ENCODE measurements at places on chromosomes 12 and 14. TPM values are rescaled to one million over a fixed set of nuclear protein-coding genes. Genes with fewer than 3 reads are reported as not detected.
A peak's percentile ranks its signal among the peaks of the same experiment; 100 is the strongest.

DNA sequence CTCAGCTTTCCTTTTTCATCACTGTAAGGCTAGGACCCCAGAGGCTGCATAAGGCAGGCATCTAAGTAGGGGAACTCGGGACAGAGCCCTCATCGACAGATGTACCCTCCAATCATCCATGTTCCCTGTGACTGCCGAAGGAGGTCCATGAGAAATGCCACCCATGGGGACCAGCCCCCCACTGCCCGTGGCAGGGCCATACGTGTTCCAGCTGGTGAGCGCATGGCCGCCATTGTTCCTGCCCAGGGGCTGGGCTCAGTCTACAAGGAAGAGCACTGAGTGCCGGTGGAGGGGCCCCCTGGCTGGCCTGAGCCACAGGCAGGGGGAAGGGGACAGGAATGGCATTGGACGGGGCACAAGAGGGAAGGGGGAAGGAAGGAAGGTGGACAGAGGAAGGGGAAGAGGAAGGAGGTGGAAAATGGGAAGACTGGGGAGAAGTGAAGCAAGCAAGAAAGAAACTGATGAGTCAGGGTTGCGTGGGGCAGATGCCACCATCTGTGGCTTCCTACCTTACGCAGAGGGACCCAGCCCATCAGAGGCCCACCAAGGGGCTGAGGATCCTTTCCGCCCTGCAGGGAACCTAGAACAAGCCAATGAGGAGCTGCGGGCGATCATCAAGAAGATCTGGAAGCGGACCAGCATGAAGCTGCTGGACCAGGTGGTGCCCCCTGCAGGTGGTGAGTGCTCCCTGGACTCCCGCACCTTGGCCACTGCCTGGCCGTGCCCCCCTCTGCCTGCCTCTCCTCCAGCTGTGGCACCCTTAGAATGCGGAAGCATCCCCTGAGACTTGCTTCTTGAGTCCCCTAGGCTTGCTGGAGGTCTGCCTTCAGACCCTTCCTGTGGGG, 120.6 kb upstream of the FKBP4 start:
- H3K27me3 ChIP-seq, result no peaks in the 10 kb centered on the region
- H3K27ac ChIP-seq, result no peak overlapping the region
- H3K4me3 ChIP-seq, result no peak overlapping the region
- peaks cover 86% of the 10 kb centered on the region for H3K36me3 ChIP-seq
- DNase-seq, result no peak
- H3K4me1 ChIP-seq, result no peaks in the 10 kb centered on the region

GRCh38 chr14:74085047-74085637, 386 bp downstream of the LIN52 start:
- H3K4me3 ChIP-seq, result peak overlapping the region; percentile 87
- H3K4me1 ChIP-seq, result no peaks in the 10 kb centered on the region
- H3K27me3 ChIP-seq, result no peaks in the 10 kb centered on the region
- DNase-seq, result no peak
- peak overlapping the region; percentile 84 for H3K27ac ChIP-seq
- no peaks in the 10 kb centered on the region for H3K36me3 ChIP-seq

DNA sequence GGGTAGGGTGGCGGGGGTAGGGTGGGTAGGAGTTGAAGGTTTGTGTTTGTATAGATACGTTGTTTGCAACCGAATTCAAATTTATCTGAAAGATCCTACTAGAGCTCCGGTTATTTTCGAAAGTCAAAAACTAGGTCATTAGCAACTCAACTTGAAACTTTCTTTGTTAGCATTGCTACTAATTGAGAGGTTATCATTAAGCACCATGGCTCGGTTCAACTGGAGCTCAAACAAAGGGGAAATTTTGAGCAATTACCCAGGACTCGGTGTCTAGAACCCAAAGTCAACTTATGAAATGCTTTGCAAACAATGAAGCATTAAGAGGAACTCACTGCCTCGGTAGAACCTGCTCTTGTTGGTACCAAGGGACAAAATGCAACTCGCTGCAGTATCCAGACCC, 207.7 kb downstream of the BCAT1 start:
- H3K4me1 ChIP-seq, result no peaks in the 10 kb centered on the region
- no peaks in the 10 kb centered on the region for H3K36me3 ChIP-seq
- no peak overlapping the region for H3K27ac ChIP-seq
- no peak for DNase-seq

DNA sequence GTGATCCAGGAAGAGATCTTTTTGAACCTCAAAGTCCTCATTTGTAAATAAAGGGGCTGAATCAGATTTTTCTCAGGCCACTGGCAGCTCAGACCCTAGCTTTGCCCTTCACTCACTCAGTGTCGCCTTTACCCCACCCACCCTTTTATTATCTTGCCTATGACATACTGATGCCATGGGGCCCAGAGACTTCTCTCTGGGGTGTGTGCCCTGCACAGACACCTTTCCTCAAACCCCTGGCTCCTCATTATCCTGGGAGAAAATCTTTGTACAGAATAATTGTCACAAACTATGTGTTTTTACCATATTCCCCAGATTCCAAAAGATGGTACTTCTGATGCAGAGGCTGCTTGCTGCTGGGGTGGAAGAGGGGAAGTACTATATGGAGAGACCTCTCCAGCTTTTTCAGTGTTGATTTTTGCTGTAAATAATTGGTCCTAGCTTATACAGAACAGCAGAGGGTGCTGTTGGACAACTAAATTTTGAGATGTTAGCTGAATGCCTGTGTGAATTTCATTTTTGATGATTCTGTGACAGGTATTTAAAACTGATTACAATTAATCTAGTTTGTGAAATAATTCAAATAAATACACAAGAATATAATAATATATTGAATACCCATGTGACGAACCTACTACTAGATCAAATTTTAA, 53.9 kb upstream of the DCD start:
- no peak overlapping the region for H3K4me3 ChIP-seq
- H3K4me1 ChIP-seq, result no peaks in the 10 kb centered on the region
- H3K27me3 ChIP-seq, result no peaks in the 10 kb centered on the region
- no peak overlapping the region for H3K27ac ChIP-seq
- no peaks in the 10 kb centered on the region for H3K36me3 ChIP-seq

DNA sequence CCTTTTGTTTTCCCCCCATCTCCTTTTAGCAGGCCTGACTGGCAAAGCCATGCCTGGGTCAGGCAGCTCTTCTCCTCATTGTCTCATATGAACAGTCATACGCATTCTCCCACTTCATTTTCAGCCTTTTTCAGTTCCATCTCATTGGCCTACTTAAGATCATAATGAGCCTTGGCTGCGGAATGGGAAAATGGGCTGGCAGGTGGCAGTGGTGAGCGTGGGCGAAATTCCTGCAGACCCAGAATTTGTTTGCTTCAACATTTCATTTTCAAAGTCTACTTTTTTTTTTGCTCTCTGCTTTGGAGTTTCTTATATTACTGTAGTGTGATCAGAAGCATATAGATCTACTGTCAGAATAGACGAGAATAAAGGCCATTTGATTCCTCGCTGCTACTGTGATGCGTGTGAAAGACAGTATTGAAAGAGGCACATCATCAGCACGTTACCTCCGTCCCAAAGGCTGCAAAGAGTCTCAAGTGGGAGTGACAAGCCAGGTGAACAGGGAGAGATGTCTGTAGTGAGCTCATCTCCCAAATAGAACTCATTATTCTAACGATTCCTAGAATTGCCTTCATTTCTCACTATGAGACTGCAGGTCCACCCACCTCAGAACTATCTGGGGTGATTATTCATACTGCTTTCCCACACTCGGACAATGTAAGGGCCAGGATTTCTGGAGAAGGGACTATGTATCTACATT, 73.7 kb downstream of the TBK1 start:
- H3K4me1 ChIP-seq, result no peaks in the 10 kb centered on the region
- no peak overlapping the region for H3K27ac ChIP-seq
- H3K27me3 ChIP-seq, result no peaks in the 10 kb centered on the region

DNA sequence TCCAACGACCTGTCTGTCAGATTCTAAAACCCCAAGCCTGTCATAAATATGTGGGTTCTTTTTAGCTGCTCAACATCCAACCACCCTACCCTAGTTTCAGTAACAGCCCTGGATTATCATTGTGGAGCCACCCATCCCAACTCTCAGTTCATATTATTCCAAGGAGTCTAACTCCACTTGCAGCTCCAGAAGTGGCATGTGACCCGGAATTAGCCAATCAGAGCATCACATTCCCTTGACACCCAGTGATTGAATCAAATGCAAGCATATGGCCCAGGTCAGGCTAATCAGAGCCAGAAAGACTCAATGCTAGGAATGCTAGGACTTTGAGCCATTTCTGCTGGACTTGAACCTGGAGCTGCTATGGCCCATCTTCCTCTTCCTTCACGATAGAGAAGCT, 17.1 kb upstream of the HSP90B1 start:
- no peaks in the 10 kb centered on the region for H3K4me1 ChIP-seq
- DNase-seq, result no peak
- no peak overlapping the region for H3K4me3 ChIP-seq
- H3K36me3 ChIP-seq, result no peaks in the 10 kb centered on the region
- H3K27me3 ChIP-seq, result no peaks in the 10 kb centered on the region

DNA sequence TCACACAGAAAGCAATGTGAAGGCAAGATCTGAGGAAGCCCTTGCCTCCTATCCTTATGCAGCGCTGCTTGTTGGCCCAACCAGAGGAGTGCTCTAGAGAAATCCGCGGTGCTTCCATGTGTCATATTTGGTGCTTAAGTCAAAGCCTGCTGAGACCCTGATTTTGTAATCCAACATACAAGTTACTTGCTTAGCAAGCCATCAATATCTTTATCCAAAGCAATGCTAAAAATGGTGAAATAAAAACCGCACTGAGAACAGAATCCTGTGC, 250.0 kb downstream of the MED13L start:
- no peak overlapping the region for H3K4me3 ChIP-seq
- H3K27me3 ChIP-seq, result no peaks in the 10 kb centered on the region
- no peaks in the 10 kb centered on the region for H3K4me1 ChIP-seq
- no peaks in the 10 kb centered on the region for H3K36me3 ChIP-seq
- no peak overlapping the region for H3K27ac ChIP-seq

GRCh38 chr12:50083301-50083700, 1.8 kb upstream of the SMARCD1 start:
- DNase-seq, result no peak
- no peaks in the 10 kb centered on the region for H3K27me3 ChIP-seq
- H3K27ac ChIP-seq, result no peak overlapping the region
- H3K4me3 ChIP-seq, result no peak overlapping the region

SMCO2 gene
- total RNA-seq, result not detected

PTPN21 gene
- total RNA-seq, result 22.4 TPM

CCDC184 gene
- total RNA-seq, result 1.4 TPM

Measured in right atrium auricular region (tissue), 2 donors.